Stimulated activated CD8-positive, alpha-beta memory T cell treated with anti-CD3 and anti-CD28 coated beads, Interleukin-4, amount 100 ng/mL, for 4 hours (primary cell): ENCODE measurements at places on chromosomes 6 and 20.

- no peak for DNase-seq
Observed at GRCh38 chr20:50328222-50328979, 137.8 kb downstream of the CEBPB start.

DNA sequence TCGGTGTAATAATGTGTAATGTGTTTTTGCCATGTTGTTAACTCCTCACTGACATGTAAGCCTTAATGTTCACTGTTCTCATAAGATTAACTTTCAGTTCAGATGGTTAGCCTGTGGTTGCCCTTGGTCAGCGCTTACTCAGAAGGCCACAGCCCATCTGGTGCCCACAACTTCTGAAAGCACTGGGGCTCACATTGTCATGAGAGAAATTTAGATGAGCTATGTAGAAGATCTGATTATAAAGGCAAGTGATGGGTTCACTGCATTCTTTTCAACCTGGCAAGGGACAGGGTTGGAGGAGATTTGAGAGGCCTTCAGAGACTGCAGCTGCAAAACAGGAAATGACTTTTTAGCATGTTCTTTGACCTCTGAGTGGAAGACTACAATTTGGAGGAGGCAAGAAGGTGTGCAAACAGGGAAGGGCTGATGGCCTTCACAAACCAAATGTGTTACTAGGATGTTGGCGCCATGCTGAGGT, 242.3 kb upstream of the SUPT3H start:
- no peak for DNase-seq

DNA sequence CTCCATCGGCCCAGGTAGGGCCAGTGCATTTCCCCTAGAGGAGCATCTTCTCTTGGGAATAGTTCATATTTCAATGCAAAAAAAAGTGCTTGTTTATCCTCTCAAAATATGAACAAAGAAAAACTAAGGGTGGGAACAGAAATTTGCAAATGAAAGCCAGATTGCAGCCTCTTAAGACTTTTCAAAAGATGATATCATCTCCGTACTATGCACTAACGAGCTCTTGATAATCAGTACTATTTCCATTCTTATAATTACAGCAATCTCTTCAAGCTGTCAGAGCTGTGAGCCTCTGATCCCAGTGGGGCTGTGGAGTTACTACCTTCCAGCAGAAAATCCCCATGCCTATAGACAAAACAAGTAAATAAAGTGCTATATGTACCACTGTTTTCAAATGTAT, 77.1 kb downstream of the SOD2 start:
- DNase-seq: no peak

- DNase-seq: no peak
Observed at GRCh38 chr20:461254-462198, 807 bp downstream of the TBC1D20 start.

DNA sequence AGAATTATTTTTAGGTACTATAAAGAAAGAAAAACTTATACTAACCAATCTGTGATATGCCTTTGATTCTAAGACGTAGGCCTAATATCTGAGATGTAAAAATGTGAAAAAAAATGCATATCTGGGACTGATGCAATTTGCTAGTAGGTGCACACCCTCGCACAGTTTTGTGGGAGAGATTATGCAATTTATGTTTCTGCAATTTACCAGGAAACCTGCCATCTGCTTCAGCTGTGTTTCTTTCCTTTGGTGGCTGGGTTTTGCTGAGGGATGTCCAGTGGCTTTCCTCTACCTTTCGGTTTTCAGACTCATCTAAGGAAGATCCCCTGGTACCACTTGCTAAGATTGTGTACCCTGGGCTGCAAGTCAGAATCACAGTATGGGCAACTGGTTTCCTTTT, 186.9 kb downstream of the ZFP64 start:
- DNase-seq: no peak
